ENCODE measurements at places on chromosomes 3 and 15.
A peak's percentile ranks its signal among the peaks of the same experiment; 100 is the strongest.

DNA sequence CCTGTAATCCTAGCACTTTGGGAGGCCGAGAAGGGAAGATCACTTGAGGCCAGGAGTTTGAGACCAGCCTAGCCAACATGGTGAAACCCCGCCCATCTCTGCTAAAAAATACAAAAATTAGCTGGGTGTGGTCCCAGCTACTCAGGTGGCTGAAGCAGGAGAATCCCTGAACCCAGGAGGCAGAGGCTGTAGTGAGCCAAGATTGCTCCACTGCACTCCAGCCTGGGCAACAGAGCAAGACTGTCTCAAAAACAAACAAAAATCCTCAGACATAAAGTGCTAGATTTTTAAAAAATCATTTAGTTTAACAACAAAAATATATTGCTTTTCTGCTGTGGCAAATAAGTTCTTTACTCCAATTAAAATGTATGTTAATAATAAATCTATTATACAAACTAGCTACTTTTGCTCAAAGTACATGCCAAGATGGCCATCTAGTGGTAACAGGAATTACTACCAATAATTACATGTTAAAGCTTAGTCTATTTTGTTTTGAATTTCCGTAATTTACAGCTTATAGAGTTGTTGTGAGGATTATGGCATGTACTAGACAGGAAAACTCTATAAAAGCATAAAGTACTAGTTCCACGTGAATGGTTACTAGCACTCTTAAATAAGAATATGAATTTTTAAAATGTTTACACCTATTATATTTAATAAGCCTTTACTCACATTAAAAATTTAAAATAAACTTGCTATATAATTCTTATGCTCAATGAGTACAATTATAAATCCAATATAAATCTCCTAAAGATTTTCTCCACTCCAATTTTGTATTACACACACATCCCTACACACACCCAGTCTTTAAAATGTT, 39.0 kb downstream of the GABPB1 start:
- peak; percentile 11 for DNase-seq

GRCh38 chr15:72838311-72838731, 54.8 kb upstream of the ADPGK start:
- DNase-seq: peak; percentile 48

DNA sequence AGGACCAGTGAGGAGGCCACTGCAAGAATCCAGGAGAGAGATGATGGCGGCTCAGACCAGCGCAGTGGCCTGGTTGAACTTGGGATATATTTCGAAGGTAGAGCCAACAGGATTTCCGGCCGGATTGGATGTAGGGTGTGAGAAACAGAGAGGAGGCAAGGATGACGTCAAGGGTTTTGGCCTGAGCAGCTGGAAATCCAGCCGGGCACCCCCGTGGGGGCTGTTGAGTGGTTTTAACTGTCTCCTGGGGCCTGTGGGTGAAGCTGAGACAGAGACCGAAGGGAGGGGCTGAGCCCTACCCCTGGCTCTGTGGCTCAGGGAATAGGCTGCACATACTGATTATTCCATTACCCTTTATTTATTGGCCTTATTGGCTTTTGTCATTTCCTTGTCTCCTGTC, 45.7 kb downstream of the EXOG start:
- no peak for DNase-seq

- no peak for DNase-seq
These were observed 42.3 kb downstream of the ZDHHC19 start for GRCh38 chr3:196168808-196169391.

DNA sequence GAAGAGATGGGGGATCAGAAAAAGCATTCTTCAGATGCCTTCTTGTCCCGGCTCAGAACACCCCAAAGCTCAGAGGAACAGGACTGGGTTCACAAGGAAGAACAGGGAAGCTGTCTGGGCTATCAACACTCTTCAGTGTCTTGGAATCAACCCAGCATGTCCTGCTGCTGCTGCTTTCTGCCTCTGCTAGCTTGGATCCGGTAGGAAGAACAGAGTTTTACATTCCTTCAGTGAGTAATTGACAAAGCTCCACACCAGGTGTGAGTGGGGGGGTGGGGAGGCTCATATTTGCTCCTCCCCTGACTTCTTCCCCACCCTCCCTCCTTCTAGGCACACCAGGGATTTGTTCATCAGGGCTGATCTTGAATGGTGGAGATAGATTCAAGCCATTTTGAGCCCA, 13.1 kb upstream of the ETV5 start:
- no peak for DNase-seq

GRCh38 chr3:47868306-47868705, 65.4 kb downstream of the DHX30 start:
- DNase-seq: no peak

DNA sequence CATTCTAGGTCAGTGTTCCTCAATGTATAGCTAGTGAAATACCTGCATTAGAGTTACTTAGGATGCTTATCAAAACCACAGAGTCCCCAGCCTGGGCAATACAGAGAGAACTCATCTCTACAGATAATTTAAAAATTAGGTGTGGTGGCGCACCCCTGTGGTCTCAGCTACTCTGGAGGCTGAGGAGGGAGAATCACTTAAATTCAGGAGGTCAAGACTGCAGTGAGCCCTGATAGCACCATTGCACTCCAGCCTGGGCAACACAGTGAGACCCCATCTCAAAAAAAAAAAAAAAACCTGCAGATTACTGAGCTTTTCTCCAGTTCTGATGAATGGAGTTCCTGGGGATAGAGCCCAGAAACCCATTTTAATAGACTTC, 10.1 kb upstream of the MINDY2 start:
- DNase-seq: no peak

DNA sequence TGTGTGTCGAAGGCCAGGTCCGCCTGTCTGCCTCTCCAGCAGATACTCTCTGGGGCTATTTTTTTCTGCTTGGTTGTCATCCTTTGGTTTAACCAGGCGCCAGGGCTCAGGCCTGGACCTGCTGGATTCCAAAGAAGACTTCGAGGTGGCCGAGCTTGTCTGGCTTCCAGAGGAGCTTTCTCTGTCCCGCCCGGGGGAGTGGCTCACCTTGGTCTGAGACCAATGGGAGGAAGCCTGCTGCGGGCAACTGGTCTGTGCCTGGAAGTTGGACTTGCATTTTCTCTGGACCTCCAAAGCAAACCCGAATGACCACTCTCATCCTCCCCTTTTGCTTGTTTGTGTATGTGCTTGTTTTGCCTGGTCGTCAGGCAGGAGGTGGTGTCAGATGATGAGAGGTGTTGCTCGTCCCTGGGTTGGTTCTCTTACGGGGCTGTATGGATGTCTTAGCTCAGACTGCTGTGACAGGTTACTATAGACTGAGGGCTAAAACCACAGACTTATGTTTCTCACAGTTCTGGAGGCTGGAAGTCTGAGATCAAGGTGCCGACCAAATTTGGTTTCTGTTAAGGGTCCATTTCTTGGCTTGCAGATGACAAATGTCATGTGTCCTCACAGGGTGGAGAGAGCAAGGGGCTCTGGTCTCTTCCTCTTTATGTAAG, 19.3 kb downstream of the IGF1R start:
- DNase-seq: no peak

- DNase-seq: peak; percentile 21
These were observed 43.7 kb downstream of the MAGI1 start for GRCh38 chr3:65995030-65995429.

DNA sequence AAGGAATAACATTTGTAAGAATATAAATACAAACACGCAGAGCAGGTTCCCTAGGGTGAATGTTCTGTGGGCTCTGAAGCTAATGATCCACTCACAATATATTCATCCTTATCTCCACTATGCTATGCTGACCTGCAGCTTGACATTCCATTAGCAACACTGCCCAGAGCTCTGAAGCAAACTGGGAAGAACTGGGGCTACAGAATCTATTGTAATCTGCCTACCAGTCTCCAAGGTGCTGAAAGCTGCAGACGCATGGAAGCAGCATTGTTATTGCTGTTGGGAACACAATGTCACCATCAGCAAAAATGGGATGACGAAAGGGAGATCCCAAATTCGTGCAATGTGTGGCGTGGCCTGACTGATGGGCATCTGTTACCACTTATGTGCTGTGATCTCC, 316.7 kb upstream of the RORA start:
- no peak for DNase-seq

DNA sequence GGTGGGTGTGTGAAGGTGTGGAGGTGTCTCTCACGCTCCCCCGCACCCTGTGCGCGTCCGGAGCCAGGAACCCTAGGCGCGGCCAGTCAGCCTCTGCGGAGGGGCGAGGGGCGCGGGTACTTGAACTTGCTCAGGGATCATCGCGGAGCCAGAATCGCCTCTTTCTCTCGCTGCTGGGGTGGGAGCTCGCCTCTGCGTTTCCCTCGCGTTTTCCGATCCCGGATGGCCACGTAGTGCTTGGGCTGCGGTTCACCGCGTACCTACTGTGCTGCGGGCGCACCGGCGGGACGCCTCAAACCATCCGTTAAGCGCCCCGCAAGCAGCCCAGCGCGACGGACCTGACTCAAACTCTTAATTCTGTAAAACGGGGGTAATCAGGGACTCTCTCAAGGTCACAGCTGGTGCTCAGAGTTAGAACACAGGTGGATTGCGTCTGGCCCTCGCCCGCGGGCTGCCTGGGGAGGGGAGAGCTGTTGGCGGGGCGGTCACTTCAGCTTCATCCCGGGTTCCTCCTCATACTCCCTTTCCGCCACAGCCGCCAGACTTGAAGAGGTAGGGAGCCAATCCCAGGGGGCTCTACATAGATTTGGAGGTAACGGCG, 686 bp downstream of the MYRIP start:
- DNase-seq: no peak

DNA sequence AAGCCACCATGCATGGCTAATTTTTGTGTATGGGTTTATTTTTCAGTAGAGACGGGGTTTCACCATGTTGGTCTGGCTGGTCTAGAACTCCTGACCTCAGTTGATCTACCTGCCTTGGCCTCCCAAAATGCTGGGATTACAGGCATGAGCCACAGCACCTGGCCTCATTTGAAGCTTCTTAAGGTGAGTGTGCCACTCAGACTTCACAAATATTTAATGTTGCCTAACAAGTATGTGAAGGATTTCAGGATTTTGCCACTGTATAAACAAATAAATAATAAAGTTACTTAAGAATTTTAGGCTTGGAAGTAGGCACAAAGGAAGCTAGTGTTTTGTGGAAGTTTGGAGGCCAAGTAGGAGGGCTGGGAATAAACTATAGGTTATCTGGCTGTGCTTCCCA, 73.5 kb downstream of the FGF12 start:
- DNase-seq: no peak

DNA sequence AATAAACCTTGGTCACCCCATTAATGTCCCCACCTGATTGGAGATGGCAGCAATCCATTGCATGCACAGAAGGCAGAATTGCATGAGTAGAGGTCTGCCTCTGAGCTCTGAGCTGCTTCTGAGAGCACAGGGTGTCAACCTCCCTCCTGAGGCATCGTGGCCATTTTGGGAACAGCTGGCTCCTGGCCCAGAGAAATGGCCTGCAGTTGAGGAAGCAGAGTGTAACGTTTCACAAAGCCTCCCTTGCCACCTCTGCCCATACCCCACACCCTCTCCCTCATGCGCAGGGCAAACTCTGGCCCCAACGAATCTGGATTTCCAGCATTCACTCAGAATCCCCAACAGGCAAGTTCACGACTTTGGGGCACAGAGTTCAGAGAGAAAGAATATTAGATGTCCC, 198.9 kb downstream of the ADAMTS9 start:
- DNase-seq: no peak

GRCh38 chr15:48313216-48313615, 18.0 kb upstream of the DUT start:
- DNase-seq: no peak

DNA sequence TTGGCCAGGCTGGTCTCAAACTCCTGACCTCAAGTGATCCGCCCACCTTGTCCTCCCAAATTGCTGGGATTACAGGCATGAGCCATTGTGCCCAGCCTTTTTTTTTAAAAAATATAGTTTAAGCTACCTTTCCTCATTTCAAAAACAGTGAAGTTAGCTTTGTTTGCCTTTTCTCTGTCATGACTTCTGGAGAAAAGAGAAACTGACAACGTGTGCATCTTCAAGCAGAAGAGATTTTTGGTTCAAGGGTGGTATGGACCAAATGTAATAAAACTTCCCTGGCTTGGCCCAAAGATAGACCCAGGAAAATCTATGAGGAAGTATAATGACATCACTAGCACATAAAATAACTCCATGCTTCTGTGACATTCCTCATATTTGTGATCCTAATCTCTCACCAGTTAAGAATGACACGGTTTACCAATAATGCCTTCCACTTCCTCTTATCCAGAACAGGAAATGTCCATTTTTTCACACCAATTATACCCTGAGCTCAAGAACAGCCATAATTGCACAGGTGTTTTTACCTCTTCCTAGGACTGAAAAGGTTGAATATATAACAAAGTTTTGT, 781.2 kb upstream of the NR2F2 start:
- no peak for DNase-seq

DNA sequence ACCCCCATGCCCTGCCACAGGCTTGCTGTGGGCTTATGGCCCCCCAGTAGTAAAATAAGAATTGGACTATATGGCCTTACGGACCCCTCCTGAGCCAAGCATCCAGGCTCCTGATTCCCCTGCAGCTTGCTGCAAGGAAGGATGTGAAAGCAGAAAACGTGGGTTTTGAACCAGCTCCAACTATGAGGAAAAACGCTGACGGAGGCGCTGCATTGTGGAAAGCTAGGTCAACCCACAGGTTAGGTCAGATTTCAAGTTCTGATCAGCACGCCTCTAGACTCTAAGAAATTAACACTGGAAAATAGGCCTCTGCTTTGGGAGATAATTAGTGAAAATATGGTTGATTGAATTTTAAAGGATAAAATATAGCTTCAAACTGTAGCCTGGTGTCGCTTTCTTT, 195.4 kb upstream of the HES1 start:
- no peak for DNase-seq

DNA sequence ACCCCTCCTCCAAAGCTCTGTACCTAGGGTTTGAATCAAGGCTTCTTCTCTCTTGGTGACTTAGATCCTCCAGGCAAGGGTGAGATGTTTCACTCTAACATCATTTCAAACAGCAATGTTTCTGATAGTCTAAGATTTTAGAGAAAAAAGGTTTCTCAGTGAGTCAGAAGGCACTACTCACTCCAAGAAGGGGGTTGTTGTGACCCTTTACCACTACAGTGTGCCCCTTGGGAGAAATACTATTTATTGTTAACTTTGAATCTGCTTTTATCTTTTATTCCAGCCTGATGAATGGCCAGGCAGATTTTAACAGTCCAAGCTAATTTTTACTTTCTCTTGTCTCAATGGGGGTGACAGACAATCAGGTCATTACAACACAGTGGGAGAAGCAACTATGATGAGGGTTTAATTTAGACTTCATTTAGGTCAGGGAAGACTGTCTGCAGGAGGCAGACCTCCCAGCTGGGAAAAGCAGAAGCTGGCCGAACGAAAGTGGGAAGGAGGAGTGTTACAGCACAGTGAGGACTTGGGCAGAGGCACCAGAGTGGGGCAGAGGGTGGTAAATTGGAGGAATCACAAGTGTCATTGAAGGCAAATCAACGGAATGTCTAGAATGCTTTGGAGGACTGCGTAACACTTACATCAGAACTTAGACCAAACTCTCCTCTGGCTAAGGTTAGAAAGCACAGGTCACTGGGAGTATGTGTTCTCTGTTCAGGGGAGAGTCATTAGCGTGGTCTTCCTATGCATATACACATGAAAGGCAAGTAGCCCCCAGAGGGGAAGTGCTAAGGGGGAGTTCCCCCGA, 21.2 kb downstream of the ZNF860 start:
- DNase-seq: no peak

All from AG09309 (cell line).